SJSA1 (cell line): ENCODE measurements at places on chromosomes 4 and X.
A peak's percentile ranks its signal among the peaks of the same experiment; 100 is the strongest.

DNA sequence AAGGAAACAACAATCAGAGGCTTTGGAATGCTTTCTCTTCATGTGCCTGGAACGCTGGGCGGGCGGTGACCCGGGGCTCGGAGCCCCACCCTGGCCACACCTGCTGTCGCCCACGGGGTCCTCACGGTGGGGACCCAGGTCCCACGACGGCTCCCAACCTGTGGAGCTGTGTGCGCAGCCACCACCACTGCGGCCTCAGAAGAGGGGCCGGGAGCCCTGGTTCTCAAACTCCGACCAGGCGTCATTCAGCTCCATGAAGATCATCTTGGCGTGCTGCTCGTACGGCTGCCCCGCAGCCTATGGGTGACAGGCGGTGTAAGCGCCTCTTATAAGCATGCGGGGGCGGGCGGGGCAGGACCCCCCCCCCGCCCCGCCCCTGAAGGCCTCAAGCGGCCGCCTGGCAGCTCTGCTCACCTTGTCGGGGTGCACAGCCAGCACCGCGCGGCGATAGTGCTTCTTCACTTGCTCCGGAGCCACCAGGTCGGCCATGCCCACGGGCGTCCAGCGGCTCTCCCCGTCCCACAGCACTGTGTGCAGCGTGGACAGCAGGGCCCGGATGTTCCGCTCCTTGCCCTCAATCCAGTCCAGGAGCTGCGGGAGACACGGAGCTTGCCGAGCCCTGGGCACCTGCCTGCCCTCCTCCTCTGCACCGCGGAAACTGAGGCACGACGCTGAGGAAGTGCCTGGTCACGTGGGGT is 23.7 kb upstream of the CPLX1 start:
- no peak for DNase-seq

- DNase-seq = no peak
These were observed 260.7 kb upstream of the SFRP2 start for GRCh38 chr4:154049457-154050181.

- DNase-seq = no peak
These were observed 109.2 kb downstream of the FHDC1 start for GRCh38 chr4:153045111-153045982.

GRCh38 chr4:118327554-118328241 is 25.1 kb downstream of the PRSS12 start:
- DNase-seq = no peak

DNA sequence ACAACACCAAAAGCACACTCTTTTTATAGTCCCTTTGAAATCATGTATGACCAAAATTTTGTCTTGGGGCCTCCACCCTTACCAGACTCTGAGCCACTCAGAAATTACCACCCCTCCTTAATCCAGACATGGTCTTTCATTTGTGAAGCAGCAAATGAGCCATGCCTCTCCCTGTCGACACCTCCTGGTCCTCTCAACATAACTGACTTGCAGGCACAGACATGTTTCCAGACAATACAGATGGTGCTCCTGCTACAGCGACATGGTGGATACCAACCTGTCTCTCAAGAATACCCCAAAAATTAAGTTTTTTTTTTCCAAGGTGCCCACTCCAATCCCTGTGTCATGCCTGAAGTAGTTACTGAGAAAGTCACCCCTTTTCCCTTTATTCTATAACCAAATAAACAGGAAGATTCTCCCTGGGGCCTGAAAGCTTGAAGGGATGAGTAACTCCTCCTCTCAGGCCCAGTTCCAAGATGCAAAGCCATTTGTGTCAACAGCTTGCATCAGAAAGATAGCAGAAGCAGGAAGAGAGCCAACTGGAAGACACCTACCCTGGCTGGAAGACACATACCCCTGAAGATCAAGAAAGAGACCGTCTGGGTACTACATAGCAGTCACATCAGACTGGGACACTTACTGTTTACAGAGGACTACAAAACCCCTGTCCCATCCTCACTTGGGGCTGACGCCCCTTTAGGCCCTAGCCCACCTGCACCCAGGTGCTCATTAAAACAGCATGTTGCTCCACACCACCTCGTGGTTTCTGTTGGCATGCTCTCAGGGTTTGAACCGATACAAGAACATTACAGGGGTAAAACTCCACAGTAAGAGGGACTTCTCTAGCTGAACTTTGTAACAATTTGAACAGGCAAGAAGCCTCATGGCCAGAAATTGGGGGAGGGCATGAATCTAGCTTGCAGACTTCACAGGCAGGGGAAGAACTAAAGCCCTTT is 5.5 kb upstream of the UGT2B17 start:
- no peak for DNase-seq

- no peak for DNase-seq
These were observed 175.5 kb downstream of the DHRSX start for GRCh38 chrX:2325076-2325784.

DNA sequence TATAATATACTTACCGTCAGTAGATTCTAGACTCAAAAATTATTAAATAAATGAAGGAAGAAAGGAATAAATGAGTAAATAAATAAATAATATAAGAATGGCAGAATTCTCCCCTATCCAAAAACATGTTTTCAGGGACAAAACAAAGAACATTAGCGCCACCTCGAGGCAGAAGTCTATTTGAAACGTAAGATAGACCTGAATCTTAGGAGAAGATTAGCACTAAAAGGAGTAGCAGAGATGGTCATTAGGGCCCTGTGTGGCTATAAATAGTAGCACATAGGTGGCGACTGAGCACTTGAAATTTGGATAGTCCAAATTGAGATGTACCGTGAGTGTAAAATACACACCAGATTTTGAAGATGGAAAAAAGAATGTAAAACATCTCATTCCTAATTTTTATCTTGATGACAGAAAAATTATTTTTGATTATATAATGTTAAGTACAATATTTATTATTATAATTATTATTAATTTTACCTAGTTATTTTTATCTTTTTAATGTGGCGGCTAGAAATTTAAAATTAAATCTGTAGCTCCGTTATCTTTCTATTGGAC is 24.3 kb upstream of the SRD5A3 start:
- peak; percentile 73 for DNase-seq

GRCh38 chrX:153609917-153610835 is 11.2 kb upstream of the CCNQ start:
- peak; percentile 35 for DNase-seq

DNA sequence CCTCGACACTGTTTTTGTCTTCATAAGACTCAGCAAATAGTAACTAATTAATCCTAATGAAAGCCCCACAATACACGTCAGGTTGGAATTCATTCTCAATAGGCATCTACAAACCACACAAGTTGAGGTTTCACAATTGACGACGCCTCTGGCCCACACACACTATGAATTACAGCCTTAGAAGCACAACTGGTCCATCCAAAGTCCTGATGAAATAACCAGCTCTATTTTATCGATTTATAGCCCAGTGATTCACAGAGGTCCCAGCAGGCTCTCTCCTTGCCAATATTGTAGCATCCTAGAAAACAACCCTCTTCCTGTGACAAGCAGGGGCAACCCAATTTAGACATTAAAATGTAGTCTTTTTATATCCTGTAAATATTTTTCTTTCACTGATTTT is 112.1 kb downstream of the NR3C2 start:
- no peak for DNase-seq

- DNase-seq = no peak
These were observed 578.8 kb downstream of the FSTL5 start for GRCh38 chr4:161585011-161585410.

- DNase-seq = no peak
These were observed 6.0 kb downstream of the RASL11B start for GRCh38 chr4:52868133-52868532.

DNA sequence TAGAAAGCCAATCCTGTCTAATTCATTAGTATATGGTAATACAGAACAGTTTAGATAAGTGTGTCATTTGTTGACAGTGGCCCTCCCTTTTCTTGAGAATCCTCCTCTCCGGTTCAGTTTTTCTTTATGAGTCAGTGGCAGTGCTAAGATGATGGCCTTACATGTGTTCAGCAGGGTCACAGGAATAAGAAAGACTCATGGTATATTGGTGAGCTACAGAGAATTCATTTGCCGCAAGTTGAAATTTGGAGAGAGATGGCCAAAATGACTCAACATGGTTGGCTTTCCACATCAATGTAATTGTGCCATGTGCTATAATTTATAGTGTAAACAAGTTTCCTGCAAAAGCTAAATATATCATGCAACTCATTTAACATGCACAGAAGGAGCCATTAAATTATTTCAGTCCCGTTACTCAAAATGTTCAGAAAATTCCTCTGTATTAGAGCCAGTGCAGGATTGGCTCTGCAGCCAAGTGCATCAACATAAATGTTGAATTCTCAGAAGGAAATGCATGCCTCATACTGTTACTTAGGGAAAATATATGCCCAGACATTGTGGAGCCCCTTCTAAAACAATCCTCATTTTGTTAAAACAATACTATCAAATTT is 374.3 kb downstream of the AFF2 start:
- DNase-seq = no peak

DNA sequence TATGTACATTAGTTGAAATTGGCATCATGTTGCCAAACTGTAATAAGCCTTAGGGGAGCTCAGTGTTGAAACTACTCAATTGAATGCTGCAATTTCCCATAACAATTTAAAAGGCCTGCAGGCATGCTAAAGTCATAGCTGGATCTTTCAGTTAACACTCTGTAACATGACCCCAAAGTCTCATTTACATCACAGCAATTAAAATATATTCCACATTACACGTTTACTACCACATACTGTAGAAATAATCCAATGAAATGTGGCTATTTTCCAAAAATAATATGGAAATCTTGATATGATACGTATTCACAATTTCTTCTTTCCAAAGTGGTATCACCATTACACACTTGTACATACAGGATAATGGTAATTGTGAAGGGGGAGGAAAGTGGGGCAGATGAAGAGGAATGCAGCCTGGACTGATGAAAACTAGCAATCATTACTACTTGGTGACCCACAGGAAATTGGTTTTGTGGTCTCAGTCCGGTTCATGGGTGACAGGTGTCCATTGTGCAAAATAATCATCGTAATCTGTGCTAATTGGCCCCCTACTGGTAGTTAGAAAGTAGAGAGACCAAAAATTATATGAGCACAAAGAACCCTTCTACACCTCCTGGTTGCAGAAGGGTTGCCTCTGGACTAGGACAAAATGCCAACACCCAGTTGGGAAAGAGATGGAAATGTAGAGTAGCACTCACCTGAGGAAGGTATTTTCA is 63.7 kb downstream of the TENM3 start:
- no peak for DNase-seq

GRCh38 chrX:53474707-53475106 is 40.5 kb upstream of the HSD17B10 start:
- no peak for DNase-seq

- DNase-seq = no peak
These were observed 651.9 kb upstream of the PCDH7 start for GRCh38 chr4:30068234-30068633.

GRCh38 chrX:11881485-11882170 is 123.6 kb downstream of the MSL3 start:
- DNase-seq = no peak
